ENCODE measurements at places on chromosomes 16 and 17.

GRCh38 chr17:22570144-22570845 lies 878.0 kb downstream of the KCNJ18 start:
- no peak for DNase-seq

DNA sequence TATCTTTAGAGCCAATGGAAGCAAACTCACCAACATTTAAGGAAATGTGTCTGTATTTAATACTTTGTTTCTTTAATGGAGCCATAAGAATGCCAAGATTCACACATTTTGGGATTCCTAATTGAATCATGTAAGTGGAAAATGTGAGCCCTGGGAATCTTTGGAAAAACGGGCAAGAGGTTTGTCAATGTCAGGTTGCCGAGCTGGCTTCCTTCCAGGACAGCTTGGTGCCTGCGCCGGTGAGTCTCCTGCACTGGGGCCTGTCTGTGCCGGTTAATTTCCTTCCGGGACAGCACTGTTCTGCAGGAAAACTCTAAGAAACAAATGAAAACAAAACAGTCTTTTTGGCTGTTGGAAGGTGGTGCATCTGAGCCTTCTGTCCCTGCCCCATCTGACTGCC lies 210.6 kb downstream of the HAPSTR1 start:
- no peak for DNase-seq

GRCh38 chr16:75288181-75288580 lies 36.8 kb upstream of the BCAR1 start:
- no peak for DNase-seq

DNA sequence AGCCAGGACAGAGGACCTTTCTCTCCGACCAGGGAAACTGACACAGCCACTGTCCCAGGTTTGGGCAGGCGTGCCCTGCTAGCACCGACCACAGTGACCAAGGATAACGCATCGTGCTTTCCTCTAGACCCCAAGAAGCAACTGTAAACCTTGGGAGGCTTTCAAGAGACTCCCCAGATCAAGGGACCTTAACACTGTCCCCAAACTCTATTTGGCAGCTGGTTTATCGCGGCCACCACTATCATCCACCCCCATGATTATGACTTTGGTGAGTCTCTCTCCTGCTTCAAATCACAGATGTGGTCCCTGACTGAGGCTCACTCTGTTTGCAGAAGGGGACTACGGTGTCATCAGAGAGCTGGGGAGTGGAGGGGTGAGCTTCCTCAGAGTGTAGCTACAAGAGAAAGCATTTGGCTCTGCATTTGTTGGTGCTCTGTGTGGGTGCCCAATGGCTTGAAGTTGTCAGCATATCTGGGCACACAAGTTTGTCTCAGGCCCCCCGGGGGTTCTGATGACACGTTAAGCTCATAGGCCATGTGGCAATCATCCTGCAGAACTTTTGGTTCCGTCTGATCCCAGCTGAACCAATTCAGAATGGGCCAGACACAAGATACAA lies 408.0 kb downstream of the SLC39A11 start:
- no peak for DNase-seq

DNA sequence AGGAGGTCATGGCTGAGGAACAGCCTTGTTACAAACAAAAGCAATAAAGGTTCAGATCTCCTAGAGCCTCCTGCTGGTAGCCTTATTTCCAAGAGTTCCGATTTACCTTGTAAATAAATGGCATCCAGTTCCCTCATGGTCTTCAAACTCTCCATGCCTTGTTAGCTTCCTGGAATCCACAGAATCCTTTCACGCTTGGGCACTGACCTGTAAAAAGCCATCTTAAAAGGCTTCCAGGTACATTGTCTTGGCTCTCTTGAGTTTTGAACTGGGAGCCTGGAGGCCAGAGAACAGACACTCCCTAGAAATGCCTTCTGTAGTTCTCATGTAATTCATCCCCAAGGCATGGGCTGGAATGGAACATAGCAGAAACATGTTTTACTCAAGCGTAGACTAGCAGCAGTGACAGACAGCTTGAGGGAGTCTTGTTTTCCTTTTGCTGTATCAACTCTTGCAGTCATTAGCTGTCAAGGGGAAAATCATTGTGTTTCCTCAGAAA lies 207.9 kb downstream of the SNX29 start:
- DNase-seq, result no peak

GRCh38 chr16:27253526-27253930 lies 15.0 kb downstream of the NSMCE1 start:
- DNase-seq, result no peak

DNA sequence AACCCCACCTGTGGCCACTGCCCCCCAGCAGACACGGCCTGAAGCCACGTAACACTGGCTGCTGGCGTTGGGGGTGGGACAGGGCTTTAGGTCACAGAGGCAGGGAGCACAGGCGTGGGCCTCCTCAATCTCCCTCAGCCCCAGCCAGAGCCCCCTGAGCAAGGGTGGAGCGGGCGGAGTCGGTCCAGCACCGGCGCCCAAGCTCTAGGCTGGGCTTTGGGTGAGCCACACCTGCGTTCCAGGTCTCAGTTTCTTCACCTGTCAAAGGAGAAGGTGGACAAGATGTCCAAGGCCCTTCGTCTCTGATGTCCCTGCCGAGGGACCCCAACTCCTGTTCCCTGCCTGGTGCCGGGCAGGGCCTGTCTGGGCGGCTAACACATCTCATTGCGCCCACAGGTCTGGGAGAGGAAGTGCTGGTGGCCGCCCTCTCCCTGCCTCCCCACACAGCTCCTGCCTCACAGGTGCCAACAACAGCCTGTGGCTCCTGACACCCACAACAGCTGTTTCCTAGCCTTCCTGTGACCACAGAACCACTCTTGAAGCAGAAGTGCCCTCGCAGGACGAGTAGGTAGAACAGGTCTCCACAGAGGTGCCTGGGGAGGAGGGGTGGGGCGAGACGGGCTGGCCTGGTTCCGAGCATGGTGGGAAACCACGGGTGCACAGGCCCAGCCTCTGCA lies 12.0 kb downstream of the FAM83G start:
- no peak for DNase-seq

- DNase-seq, result no peak
Observed at GRCh38 chr17:78672871-78673371, 95.7 kb upstream of the DNAH17 start.

DNA sequence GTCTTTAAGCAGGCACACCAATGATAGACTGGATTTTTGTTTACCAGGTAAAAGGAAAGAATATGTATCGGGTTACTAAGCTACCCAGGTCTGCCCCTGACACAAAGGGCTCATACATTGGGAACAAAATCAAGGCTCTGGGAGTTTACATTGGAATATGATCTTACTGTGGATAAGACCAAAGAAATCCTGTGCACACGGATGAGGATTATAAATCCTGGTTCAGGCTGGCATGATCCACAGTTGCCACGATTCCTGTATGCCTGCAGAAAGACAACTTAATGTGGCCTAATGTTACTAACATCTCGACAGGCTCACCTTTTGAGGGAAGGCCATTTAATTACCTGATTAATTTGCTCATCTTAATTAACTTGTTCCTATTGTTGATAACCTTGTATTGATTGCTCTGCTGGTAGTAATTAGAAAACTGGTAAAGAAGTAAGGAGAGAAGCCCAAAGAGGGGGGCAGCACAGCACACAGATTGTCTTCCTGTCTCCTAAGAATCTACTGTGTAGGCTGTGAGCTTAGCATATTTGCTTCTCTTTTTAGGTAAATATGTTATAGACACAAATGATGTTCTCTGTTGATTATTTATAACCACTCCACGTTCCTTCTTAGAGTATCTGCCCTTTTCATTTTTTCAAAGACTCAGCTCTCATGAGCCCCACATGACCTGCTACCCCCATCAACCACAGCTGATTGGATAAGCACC lies 51.0 kb upstream of the TOX3 start:
- no peak for DNase-seq

DNA sequence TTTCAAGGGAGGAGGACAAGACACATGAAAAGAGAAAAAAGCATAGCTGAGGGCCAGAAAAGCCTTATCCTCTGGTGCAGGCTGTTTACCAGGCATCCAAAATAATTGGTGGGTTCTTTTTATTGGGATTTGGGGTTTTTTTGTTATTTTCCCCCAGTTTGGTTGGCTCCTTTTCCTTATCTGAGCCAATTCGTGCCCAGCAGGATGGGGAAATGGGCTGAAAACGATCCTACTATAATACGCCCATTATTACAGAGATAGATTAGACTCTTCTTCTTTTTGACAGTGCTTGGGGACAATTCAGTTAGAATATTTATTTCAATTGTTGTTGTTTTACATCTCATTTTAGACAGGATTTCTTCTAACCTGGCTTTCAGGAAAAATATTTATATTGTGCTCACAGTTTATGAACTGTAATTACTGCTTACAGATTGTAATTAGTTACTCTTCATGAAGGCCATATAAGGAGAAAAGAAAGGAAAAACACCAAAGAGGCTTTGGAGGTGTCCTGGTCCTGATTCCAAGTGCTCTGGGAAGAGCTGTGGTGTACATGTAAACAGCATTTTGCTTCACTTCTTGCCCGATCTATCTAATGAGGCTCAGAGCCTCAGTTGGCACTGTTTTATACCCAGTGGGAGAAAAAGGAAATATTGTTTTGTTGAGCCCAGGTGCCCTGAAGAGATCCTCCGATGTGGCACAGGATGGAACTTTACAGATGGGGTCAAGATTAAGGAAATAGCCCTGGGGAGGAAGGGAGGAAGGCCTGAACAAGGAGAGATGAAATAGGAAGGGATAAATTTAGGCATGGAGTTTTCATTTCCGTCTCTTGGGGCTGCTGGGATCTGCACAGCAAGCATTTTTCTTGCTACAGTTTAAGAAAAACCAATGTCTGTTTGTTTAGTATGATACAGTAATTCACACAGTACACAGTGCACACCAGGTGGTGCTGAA lies 611 bp upstream of the ANKRD40 start:
- DNase-seq, result no peak

GRCh38 chr17:81384929-81385319 lies 10.3 kb upstream of the BAHCC1 start:
- DNase-seq, result no peak

DNA sequence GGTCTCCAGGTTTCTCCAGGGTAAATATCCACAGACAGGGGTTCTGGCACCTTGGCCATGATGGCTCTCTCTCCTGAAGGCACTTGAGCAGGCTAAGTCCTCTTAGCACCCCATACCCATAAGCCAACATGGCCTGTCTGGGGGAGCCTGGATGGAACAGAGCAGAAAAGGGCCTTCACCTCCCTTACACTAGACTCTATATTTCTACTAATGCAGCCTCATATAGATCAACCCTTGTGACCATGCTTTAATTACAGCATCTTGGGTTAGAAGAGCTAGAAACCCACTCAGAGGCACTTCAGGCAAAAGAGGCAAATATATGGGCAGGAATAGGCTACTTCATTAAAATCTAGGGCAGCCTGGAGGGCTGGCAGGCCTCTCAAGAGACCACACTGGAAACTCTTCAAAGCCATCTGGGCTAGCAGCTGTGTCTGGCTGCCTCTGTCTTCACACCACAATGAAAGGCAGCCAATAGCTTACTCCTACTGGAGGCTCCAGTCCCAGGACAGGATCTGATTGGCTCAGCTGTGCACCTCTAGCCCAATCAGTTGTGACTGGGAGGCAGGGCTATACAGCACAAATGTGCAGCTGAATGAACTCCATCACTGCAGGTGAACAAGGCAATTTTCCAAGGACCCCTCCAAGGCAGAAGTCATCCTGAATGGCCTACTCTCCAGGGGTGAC lies 4.7 kb upstream of the CDT1 start:
- no peak for DNase-seq

GRCh38 chr17:48543854-48544348 lies 1.0 kb downstream of the HOXB2 start:
- no peak for DNase-seq

GRCh38 chr16:50531901-50532300 lies 16.3 kb upstream of the NKD1 start:
- no peak for DNase-seq

DNA sequence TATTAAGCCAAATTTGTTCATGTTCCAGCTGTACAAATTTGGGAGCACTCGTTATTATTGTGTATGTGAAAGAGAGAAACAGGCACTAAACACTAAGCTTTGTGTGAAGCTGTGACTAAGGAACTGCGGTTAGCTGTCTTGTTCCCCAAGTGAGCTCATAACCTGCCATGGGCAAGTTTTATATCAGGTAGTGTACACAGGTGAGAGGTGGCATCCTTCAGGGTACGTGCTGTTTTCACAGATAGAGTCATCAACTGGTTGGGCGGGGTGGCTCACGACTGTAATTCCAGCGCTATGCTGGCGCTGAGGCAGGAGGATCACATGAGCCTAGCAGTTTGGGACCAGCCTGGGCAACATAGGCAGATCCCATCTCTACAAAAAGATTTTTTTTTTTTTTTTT lies 2.8 kb downstream of the DNAJA3 start:
- no peak for DNase-seq

- DNase-seq, result no peak
Observed at GRCh38 chr17:19295473-19296135, 58.4 kb downstream of the EPN2 start.

GRCh38 chr16:23435500-23435899 lies 17.5 kb downstream of the COG7 start:
- DNase-seq, result no peak

DNA sequence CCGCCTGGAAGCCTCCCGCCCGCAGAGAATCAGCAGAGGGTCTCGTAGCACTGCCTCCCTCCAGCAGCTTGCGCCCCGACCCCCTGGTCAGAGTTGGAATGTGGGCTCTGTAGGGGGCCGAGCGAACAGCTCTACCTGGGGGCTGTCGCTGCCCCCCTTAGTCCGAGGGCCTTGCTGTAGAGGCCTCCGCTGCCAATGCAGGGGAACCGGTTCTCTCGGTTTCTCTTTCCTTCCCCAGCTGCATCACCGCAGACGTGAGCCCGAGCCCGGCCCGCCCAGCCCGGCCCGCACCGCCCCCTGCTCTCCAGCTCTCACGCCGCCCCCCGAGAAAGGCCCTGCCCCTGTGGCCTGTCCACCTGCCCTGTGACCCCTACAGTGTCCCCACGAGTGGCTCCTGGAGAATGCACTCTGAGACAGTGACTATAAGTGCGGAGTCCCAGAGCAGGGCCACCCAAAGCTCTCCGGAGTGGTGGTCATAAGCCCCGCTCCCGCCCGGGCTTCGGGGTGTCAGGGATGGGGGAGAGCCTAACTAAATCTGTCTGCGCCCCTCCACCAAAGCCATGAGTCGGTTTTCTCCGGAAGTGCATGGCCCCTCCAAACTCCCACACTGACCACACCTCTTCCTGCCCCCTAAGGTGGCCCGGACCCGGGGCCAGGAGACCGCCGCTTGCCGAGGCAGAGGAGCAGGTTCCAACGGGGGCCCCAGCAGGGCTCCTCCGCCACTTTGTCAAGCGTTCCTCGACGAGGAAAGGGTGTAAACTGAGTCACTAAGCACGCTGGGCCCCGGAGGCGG lies 1.7 kb downstream of the ARHGAP27 start:
- no peak for DNase-seq

DNA sequence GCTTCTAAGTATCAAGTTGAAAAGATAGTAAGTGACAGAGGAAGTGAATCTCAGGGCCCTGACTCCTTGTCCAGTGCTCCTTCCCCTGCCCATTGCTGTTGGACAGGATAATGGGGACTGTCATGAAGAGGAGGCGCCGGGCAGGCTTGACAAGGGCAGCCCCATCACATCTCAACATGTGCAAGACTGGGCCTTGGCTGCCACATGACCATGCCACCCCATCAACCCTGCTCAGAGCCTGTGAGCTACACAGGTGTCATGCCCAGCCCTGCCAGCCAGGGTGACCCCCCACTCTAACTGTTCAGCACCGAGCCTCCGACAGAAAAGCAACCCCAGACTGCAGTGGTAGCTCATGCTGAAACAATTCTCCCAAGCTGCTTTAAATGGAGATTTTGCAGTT lies 171.6 kb downstream of the C16orf78 start:
- no peak for DNase-seq
